NCI-H226 (cell line): ENCODE measurements at places on chromosomes 2 and 18.
A peak's percentile ranks its signal among the peaks of the same experiment; 100 is the strongest.

GRCh38 chr18:72808680-72809079, 59.1 kb downstream of the NETO1 start:
- no peak for DNase-seq

DNA sequence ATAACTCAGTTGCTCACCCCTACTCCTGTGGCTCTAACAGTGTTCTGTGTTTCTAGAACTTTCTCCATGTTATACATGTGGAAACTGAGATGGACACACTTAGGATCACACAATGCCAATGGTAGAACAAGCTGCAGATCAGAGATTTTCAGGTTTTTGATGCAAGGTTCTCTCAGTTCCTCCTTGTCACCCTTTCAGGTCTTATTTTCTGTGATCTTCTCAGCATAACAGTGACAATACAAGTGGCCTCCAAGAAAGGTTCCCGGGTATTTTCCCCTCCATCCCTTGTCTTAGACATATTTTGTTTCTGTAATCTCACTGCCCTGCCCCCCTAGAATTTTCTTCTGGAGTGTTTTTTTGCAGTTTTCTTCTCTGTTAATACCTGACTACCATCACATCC, 6.2 kb upstream of the MGAT5 start:
- no peak for DNase-seq

- no peak for DNase-seq
Observed at GRCh38 chr2:16747257-16747656, 81.6 kb upstream of the CYRIA start.

- DNase-seq = no peak
Observed at GRCh38 chr2:240155745-240156390, 15.4 kb upstream of the OTOS start.

DNA sequence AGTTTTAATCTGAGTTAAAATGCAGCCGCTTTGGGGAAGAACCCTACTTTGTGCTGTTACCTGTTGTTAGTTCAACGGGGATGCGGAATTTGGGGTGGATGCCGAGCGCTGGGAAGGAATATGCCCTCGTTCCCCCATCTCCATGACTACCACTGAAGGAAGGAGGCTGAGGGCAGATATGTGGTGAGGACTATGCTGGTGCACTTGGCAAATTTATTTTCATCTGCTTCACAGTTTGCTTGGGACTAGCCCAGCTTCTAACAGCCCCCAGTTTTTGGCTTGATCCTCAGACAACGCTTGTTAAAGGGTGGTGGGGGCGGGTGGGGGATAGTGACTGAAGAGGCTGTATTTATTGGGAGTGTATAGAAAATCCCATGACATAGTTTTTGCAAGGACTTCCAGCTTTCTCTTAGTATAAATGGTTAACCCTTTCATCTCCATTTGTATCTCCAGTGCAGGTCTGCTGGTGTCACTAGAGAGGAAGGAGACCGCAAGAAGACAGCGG, 100.8 kb downstream of the COLEC12 start:
- no peak for DNase-seq

GRCh38 chr2:216221811-216222210, 112.7 kb downstream of the XRCC5 start:
- DNase-seq = no peak

DNA sequence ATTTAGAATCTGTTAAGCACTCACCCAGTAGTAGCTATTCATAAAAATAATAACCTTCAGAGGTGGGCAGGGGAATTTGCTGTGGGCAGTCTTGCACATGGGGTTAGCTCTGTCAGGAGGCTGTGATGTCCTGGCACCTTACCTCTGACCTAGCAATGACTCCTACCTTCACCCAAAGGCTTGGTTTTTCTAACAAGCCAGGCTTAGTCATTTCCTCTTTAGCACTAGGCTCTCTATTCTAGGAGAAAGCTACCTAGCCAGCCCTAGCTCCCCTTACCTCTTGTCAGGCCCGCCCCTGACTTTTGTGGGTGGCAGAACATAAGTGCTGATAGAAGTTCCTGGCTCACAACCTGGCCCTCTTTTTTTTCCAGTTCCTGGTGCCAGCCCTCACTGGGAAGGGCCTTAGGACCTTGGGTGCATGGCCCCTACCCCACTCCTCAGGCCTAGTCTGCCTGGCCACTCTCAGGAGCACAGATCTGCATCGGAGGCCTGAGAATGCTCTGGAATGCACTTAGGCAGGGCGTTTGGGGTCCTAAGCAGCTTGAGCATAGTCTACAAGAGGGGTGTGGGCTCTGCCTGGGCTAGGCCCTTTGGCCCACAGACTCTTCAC, 17.7 kb downstream of the CPLX4 start:
- DNase-seq = peak; percentile 37

DNA sequence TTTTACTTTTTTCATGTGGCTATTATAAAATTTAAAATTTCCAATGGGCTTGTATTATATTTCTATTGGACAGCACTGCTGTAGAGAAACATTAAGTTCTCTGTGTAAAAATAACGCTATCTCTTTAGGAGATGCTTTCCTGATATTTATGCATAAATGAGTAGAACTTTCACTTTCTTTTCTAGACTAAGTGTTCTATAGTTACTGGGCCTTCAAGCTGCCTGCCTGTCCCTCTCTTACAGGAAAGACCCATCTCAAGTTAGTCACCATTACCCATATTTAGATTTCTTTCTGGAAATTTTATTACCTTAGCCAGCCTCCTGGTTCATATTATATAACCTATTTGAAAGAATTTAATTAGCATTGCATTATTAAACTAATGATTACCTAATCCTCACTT, 4.8 kb downstream of the ITGA4 start:
- DNase-seq = no peak

GRCh38 chr2:158914731-158915130, 53.7 kb upstream of the TANC1 start:
- no peak for DNase-seq

GRCh38 chr2:120287183-120288015, 34.7 kb downstream of the RALB start:
- peak; percentile 48 for DNase-seq

DNA sequence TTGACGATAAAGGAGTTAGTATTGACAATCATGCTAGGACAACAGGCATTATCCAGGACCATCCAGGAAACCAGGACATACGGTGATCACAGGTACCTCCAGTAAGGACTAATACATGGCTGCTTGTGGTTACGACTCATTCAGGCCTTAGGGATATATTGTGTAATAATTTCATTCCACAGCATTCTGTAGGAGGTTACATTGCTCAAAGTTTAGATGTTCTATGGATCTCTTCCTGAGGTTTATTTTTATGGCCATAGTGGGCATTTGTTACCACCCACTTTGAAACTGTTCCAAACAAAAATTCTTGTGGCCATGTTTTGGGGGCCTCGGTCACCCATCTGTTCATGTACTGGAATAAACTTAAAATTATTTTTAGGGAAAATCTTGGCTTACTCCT, 431.6 kb downstream of the METTL4 start:
- peak; percentile 81 for DNase-seq

DNA sequence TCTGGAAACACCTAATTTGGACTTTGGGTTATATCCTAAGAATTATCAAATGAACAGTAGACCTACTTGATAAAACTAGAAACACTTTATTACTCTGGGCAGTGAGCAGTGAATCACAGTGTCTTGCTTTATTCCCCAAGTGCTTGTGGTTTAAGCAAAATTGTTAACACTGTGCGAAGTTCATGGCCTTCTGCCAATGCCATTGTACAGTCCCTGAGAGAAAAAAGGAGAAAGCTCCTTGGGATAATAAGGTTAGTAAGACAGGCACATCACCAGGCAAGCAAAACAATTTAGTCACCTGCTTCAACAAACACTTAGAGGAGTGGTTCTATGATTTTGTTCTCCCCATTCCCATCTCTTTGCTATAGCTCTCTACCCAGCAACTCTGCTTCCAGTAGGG, 39.8 kb downstream of the ADCYAP1 start:
- DNase-seq = peak; percentile 86

GRCh38 chr18:4311136-4311535, 144.0 kb downstream of the DLGAP1 start:
- DNase-seq = no peak
